ENCODE measurements at places on chromosomes 6 and 20.

DNA sequence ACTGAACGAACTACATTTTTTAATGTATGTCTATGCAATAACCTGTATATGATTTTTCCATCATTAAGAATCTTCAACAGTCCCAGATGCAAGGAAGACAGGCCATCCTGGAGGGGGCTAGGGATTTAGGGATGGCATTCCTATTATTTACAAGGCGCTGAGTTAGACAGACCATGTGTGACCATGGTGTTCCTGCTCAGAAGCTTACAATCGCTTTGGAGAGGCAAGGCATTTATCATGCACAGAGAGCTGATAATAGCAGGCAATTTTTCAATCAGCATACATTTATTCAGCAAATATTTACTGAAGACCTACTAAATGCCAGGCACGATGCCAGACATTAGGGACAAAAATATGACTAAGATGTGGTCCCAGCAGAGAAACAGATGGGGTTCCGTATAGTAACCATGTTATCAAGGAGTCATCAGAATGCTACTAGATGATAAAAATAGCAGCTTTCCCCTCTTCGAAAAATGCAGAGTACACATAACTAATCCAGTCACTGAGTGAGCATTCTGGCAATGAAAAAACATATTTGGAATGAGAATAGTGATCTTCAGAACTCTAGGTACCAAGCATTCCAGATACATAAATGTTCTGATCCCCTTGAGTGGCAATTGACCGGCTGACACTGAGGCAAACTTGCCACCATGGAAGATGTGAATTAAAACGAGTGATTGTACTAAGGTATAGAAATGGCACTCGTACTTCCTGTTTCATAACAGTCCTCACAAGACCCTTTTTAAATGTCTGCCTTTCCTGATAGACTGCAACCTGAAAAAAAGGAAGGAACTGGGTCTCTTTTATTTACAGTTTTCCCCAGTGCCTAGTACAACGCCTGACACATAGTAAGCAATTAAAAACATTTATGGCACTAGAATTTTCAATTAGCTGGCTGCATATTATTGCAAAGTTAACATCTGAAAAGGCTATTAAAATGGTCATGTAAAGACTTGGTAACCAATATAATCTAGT lies 135.7 kb downstream of the ATXN1 start:
- no peak for DNase-seq

DNA sequence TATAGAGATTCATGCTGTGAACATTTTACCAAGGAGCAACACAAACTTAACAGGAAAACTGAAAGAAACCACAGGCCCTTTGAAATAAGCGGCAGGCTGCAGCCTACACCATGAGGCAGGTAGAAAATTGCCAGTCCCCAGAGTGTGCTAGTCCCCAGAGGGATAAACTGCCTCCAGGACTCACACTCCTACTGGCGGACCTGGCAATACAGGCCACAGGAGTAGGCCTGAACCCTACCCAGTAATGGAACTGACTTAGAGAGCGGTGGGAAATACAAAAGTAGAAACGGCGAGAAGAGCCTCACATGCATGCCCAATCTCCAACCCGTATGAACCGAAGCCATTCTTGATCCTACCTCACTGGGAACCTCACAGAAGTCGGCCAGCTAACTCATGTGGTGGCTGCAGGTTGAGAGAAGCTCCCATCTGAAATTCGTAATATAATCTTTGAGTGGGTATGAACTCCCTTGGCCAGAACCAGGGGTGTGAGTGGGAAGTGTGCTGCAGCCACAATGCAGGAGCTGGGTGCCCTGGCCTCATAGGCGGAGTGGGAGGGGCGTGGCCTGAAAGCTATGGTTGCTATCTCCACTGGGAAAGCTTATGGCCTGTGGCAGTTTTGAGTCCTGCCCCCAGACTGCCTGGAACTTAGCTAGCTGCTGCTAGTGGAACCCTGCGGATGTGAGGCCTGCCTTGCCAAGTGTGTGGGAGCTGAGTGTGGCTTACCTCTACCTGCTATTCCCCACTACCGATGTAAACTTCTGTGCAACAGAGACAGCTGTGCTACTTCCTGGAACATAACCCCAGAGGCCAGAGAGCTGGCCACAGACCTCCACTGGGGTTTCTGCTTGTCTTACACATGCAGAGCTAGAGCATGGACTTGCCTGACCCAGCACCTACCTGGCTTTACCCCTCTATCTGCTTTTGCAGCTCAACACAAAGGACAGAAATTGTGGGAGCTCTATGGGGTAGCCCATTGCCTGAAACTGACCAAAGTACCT lies 146.5 kb upstream of the COL21A1 start:
- no peak for DNase-seq

DNA sequence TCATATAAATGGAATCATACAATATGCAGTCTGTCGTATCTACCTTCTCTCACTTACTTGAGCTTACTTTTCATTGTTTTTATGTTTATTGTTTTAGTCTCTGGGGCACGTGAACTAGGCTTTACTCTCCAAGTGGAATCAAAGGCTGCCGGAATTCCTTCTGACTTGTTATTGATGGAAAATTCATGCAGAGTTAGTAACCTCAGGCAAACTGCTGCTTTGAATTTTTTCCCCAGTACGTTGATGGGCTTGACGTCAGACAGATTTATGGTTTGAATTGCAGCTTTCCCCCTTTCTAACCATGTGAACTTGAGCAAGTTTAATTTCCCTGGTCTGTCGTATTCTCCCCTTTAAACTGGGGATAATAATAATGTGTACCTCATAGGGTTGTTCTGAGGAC lies 68.6 kb downstream of the ZDHHC14 start:
- no peak for DNase-seq

DNA sequence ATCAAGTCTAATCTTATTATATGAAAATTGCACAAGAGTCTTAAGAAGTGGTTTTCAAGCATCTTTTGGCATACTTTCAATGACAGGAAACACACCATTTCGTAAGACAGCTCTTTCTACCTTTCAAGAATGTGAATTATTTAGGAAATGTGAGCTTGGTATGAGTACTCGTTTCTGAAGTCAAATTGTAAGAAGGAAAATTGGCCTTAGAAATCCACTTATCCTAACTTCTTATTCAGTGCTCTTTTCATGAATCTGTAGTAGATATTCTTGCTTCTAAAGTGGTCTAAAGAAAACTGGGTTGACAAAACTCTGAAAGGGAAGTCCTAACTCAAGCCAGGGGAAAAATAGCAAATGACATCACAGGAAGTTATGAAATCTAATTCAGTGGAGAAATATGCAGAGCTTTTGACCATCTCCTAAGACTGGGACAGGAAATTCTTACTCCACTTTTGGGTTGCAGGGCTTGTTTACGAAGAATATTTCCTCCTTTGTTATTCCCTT lies 38.5 kb upstream of the OGFRL1 start:
- DNase-seq, result peak; percentile 68

- no peak for DNase-seq
These were observed 45.9 kb downstream of the UBE3D start for GRCh38 chr6:83019741-83020140.

DNA sequence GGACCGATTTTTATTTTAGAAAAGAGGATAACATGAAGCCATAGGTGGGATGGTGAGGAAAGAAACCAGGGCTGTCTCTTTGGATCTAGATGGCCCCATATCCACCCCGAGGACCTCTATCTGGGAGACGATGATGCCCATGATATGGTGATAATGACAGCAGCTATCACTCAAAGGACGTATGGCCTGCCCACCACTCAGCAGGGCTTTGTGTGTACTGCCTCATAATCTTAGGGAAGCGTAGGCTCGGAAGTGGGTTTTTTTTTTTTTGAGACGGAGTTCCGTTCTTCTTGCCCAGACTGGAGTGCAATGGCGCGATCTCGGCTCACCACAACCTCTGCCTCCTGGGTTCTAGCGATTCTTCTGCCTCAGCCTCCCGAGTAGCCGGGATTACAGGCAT lies 8.2 kb upstream of the TAF8 start:
- no peak for DNase-seq

GRCh38 chr6:44921798-44922197 lies 406.3 kb upstream of the RUNX2 start:
- DNase-seq, result no peak

DNA sequence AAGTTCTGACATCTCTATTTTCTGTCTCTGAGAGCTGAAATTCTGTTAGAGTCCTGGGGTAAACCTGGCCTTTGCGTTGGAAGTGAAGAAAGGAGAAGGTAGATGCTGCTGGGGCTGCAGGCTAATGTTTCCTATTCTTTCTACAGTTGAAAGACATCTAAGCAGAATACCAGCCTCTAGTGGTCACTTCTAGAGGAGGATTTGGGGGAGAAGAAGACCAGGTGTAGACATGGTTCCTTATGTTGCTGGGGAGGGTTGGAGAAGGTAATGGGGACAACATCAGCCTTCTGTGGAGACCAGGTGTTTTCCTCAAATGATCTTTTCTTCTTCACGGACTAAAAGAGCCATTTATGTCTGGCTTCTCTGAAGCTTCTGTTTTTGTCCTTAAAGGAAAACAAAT lies 62.6 kb downstream of the BTBD3 start:
- no peak for DNase-seq

DNA sequence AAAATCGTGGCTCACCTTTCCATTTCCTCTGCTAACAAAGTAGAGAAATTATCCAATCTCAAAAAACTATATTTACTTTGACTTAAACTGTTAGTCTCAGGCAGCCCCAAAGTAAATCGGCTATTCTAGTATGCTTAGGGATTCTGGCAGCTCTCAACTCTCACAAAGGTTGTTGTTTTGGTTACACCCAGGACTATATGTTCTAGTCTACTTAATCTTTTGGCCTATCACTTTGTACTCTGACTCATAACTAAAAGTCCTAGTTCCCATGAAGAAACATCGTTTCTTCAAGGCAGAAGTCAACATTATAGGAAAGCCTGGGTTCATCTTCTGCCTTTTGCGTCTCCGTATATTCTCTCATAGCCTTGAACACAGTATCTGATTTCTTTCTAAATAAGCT lies 42.3 kb downstream of the MYLK4 start:
- DNase-seq, result no peak

- DNase-seq, result no peak
These were observed 1435.7 kb upstream of the ADGRB3 start for GRCh38 chr6:67199425-67199824.

- DNase-seq, result no peak
These were observed 266.6 kb upstream of the SASH1 start for GRCh38 chr6:148076051-148076450.

DNA sequence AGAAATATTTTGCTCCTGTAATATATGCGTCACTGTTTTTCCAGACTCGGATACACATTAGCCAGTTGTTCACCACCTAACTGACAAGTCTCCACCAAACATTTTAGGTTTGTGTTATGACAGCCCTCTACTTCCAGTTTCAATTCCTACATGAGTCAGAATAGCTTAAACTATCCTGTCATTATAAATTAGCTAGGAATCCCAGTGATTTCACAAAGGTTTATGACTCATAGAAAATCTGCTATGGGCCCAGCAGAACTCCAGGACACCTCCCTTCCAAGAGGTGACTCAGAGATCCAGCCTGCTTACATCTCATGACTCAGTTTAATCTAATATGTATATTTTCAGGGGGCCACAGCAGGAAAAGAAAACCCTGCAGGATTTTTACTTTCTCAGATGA lies 17.4 kb upstream of the PLCB4 start:
- DNase-seq, result peak; percentile 62

DNA sequence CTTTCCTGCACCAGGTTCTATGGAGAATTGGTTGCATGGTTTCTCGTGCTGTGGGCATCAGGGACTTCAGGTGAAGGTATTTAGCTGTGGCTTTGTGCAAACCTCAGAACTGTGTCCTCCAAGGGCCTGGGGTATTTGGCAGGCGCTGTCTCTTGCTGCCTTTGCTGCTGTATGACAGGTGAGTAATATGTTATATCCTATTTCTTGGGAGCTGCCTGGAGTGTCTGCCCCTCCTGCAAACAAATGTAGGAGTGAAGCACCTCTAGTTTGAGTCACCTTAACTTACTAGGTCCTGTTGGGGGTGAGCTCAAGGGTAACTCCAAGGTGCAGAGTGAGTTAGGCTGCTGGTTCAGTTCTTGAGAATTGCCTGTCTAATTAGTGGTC lies 177.7 kb upstream of the RNF24 start:
- no peak for DNase-seq

- DNase-seq, result no peak
These were observed 272.8 kb upstream of the SLC35B3 start for GRCh38 chr6:8707956-8708772.

- DNase-seq, result no peak
These were observed 888.8 kb downstream of the QKI start for GRCh38 chr6:164303102-164303964.

- DNase-seq, result no peak
These were observed 83.3 kb downstream of the GMDS start for GRCh38 chr6:2162079-2162445.

- no peak for DNase-seq
These were observed 142.9 kb downstream of the ADGRB3 start for GRCh38 chr6:68777956-68778355.

DNA sequence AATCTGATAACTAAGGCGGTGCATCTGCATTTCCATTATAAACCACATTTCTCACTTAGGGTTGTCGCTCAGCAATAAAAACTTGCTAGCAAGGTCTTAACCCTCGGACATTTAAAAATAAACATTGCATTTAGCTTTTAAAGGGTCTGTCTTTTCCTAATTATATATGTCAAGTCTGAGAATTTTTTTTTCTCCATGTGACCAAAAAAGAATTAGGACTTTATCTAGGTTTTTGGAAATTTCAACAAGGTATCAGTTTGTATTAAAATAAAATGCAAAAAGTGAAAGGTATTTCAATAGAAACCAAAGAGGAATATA lies 198.1 kb downstream of the FOXA2 start:
- no peak for DNase-seq

DNA sequence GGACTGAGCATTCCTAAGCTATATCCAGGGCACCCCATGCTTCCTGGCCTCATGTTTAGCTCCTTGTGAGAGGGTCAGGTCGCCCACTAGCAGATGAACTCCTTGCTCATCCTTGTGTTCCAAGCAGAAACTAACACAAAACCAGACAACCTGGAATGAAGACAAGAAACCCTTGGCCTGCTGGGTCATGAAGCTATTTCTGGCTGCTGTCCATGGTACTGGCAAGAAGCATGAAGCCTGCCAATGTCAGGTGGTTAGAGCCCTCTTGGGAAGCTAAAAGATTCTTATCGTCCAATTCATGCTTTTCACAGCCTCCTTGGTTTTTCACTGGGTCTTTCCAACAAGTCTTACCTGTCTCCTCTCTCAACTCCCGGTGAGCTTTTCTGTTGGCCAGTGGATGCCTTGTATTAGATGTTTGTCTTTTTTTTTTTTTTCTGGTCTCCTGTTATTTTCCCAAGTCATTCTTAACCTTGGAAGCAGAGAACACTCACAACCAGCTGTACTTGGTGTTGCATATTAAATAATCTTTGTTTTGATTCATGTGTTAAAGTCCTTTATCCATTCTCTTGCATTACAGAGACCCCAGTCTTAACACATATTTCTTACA lies 180.3 kb downstream of the ANKRD60 start:
- no peak for DNase-seq

DNA sequence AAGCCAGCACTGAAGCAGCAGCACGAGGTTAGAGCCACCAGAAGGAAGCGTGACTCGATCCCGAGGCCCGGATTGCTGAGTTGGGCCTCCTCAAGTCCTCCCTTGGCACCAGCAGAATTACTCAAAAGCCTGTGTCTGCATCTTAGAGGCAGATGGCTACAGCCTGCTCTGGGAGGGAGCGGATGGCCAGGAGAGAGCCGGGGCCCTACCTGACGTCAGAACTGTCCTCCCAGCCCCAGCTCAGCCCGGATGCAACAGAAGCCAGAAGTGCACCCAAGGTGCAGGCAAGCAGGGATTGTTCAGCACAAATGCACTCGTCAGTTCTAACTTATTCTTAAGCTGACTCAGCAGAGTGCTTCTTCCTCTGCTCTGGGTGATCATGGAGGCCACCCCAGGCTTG lies 155.5 kb upstream of the RPS6KA2 start:
- DNase-seq, result no peak

- DNase-seq, result peak; percentile 15
These were observed 916.5 kb downstream of the QKI start for GRCh38 chr6:164331026-164331425.
